ENCODE measurements at places on chromosomes 16 and 17.
A peak's percentile ranks its signal among the peaks of the same experiment; 100 is the strongest.

GRCh38 chr17:57924677-57925076, 30.5 kb downstream of the CUEDC1 start:
- DNase-seq, result no peak

DNA sequence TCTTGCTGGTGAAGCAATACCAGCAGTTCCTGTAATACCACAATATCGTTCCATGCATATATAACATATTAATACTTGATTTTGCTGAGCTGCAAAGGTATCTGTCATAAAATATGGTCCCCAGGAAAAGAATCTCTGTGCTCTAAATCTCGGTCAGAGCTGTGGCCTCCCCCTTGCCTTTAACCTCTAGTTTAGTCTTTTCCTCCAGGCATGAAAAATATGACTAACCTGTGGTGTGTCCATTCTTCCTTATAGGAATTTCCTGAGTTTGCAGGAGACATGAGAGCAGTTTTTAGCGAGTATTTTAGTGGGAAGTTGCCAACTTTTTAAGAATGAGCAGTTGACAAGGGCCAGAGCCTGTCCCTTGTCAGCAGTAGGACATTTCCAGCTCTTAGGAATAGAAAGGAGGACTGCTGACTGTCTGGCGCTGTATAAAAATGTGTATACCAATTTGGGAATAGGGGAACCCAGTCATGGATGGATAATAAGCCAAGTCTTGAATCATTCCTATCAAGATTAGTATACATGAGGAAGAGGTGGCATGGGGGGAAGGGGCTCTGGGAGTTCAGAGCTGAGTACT, 8.7 kb downstream of the ATXN1L start:
- no peak for DNase-seq

- DNase-seq, result no peak
These were observed 52.1 kb downstream of the KLHDC4 start for GRCh38 chr16:87713451-87714229.

- peak; percentile 35 for DNase-seq
These were observed 970 bp downstream of the EPN2 start for GRCh38 chr17:19238167-19238505.

- no peak for DNase-seq
These were observed 455.6 kb downstream of the HS3ST3B1 start for GRCh38 chr17:14756479-14756878.

GRCh38 chr17:1789936-1790335, 28.1 kb downstream of the SERPINF1 start:
- DNase-seq, result no peak

GRCh38 chr17:36939052-36939801, 2.0 kb downstream of the LHX1 start:
- DNase-seq, result no peak

DNA sequence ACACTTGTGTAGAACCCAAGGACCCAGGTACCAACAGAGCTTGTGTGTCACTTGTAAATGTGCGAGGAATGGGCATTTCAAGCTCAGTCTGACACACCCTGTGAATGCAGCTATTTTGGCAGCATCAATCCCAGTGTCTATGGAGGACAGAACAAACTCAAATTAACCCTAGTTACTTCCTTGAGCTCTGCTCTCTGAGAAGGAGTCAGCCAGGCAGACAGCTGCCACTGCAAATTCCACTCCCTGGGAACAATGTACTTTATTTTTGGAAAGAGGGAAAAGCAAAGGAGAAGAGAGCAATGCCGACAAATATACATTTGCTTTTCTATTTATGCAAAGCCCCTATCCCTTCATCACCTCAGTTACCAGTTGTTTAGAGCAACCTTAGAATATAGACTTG, 48.4 kb upstream of the NOG start:
- DNase-seq, result no peak

DNA sequence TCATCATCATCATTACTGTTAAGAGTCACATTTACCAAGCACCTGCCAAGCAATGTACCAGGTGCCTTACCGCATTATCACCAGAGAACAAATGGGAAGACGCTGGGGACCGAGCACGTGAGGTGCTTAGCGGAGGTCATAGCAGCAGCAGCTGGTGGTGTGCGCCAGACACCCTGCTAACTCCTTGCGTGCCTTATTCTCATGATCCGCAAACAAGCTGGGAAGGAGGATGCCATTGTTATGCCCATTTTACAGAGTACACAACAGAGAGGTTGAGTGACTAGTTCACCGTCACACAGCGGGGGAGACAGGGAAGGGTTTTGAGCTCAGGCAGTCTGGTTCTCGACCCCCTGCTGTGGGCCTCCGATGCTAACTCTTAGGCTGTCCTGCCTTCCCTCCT, 7.3 kb downstream of the ATP2A3 start:
- DNase-seq, result no peak

- DNase-seq, result no peak
These were observed 9.2 kb downstream of the UBALD2 start for GRCh38 chr17:76274112-76274956.

- no peak for DNase-seq
These were observed 18.2 kb upstream of the RBFOX3 start for GRCh38 chr17:79628861-79629547.

GRCh38 chr16:51072591-51072990, 78.5 kb downstream of the SALL1 start:
- no peak for DNase-seq

DNA sequence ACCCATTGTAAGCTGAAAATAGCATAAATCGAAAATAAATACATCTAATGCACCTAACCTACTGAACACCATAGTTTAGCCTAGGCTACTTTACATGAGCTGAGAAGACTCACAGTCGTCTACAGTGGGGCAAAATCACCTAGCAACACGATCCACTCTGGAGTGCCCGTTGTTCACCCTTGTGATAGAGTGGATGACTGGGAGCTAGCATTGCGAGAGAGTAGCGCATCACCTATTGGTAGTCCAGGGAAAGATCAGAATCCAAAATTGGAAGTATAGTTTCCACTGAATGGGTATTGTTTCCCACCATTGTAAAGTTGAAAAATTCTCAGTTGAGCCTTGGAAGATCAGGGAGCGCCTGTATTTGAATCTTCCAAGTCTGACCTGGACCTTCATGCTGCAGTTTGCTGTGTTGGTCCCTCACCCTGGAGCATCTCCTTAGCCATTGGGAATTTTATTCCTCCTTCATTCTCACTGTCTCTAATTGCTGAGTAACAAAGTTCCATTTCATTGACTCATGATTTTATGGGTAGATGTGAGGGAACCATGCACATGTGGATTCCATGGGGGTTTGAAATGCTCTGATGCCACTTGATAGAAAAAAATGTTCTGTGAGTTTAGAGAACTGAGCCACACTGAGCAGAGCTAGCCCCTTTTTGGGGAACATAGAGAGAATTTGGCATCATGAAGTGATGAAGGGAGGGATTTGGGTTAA, 19.6 kb downstream of the AKAP1 start:
- DNase-seq, result no peak

GRCh38 chr17:48144976-48145798, 37.6 kb downstream of the SNX11 start:
- no peak for DNase-seq

- no peak for DNase-seq
These were observed 140.5 kb downstream of the SEC14L1 start for GRCh38 chr17:77281122-77281903.

- no peak for DNase-seq
These were observed 16.8 kb downstream of the AMFR start for GRCh38 chr16:56408379-56409098.

- no peak for DNase-seq
These were observed 124.6 kb downstream of the C16orf95 start for GRCh38 chr16:87192452-87193073.

DNA sequence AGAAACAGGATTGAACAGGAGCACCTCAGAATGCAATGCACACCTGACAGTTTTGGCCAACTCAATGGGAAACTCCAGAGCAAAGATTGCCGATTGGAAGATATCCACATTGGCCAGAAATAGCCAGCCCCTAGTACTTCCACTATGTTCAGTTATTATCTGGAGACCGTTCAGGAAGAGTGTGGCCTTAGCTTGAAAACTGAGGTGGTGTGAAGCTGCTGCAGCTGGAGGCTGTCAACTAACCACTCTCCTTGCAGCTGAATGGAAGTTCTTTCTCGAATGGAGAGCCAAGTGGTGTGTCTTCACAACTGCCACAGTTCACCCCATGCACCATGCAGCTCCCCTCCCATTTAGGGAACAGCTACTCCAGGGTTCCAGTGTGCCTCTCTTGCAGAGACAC, 61.9 kb upstream of the DHX40 start:
- no peak for DNase-seq

DNA sequence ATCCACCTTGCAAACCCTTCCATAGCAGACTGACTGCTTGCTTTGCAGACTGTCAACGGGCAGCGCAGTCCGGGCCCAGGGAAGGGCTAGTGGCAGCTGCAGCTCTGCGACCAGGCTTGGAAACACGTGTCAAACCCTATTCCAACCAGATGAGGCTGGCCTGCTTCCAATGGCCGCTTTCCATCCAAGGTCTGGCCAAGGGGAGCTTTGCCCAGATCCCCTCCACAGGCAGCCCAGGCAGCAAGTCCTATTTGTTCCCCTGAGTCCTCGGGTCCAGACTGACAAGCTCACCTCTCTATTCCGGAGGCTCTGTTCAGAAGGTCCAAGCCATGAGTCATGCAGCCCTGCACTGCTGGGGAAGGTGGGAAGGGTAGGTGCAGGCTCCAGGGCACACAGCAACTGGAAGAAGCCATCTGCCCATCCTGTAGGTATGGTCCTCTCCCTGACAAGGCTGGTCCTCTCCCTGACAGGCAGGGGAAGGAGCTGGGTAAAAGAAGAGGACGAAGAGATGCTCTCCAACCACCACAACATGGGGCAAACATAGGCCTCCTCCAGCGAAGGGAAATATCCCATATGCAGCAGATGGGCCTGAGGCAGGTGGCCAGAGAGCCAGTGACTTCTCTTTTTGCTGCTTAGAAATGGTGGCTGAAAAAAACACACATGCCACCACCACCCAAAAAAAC, 22.6 kb upstream of the AXIN2 start:
- DNase-seq, result no peak

- peak; percentile 47 for DNase-seq
These were observed 13.7 kb upstream of the LGALS3BP start for GRCh38 chr17:78993241-78993956.

DNA sequence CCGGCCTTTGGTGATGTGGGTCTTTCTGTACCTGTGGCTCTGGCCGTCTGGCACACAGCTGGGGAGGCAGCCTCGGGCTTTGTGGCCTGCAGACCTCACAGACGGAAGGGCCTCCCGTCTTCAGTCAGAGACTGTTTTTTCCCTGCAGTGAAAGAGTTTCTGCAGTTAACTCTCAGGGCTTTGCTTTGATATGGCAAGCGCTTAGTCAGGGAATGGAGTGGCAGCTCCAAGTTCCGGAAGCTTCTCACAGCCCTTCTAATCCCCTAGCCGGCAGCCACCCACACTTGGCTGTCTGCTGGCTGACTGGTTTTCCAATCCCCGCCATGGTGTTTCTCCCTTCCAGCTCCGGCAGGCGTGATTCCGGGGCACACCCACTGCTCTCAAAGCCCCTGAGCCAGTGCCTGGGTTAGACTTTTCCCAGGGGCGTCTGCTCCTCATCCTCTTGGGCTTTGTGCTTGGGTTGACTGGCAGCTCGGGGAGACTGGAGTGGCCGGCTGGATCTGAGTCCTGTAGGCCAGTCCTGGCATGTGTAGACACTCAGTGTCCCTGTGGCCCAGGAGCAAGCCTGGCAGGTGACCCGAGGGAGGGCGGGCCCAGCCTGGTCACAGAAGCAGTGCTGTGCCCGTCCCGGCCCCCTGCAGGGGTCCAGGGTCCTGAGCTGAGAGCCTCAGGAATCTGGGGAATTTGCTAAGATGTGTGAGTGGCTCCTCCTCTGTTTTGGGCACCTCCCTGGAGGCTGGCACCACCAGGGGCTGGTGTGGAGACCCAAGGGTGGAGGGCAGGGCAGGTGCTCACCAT, 29.9 kb downstream of the BAIAP2 start:
- no peak for DNase-seq

DNA sequence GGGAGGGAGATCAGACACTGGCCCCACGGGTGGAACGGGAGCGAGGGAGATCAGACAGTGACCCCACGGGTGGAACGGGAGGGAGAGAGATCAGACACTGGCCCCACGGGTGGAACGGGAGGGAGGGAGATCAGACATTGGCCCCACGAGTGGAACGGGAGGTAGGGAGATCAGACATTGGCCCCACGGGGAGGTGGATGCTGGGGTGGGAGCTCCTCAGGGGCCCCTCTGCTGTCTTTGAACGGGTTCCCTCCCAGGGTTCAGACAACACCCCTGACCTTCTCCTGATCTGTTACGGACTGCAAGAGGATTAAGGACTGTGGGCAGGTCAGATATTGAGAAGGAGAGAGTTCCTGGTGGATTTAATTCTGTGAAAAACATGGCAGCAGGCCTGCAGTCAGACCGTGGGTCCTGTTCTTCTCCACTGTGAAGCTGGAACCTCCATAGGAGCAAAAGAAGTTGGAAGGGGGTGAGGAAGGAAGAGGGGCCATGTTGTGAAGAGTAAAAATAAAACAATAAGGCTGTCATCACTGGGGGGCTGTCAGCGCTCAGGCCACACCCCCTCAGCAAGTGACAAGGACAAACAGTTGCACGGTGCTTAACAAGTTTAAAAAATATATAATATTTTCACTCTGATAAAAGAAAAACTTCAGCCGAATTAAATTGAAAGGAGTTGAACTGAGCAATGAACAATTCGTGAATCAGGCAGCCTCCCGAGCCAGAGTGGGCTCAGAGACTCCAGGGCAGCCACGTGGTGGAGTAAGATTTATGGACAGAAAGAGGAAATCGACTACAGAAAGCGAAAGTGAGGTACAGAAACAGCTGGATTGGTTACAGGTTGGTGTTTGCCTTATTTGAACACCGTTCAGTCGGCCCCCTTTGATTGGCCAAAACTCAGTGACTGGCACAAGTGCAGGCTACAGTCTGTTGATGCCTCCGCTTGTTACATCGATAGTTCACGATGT, 348.7 kb upstream of the TNRC6C start:
- DNase-seq, result peak; percentile 24

GRCh38 chr16:79317521-79317920, 283.0 kb downstream of the MAF start:
- DNase-seq, result no peak

DNA sequence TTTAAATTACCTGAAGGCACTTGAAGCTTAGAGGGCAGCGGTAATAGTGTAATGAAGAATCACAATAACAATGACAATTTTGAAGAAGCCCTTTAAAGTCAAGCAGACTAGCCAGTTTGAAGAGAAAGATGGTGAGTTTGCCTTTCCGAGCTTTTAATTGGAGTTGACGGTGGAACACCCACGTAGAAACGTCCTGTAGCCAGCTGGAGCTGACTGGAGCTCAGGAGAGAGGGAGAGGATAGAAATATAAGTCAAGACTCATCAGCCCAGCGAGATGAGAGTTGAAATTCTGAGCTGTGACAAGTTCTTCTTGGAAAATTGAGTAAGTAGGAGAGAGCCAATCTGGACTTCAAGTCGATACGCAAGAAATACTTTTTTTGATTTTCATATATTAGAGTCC, 91.7 kb upstream of the CACNG3 start:
- no peak for DNase-seq
